ENCODE measurements at places on chromosomes 3 and 15. TPM values are rescaled to one million over a fixed set of nuclear protein-coding genes. Genes with fewer than 3 reads are reported as not detected.

DNA sequence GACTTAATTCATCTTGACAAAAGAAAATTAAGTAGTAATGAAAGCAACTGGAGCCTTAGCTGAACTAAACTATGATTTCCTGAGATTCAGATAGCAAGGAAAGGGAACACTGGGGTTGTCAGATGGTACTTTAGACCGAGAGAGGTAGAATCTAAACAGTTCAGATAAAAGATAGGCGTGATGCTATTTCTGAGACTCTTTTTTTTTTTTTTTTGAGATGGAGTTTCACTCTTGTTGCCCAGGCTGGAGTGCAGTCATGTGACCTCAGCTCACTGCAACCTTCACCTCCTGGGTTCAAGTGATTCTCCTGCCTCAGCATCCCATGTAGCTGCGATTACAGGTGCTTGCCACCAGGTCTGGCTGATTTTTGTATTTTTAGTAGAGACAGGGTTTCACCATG lies 279.9 kb upstream of the UMPS start:
- no peak for DNase-seq

The CCR9 gene
- total RNA-seq: not detected

GRCh38 chr3:116905794-116906193 lies 196.2 kb downstream of the TUSC7 start:
- no peak for DNase-seq

The CYP1A1 gene
- total RNA-seq: 0.80 TPM

DNA sequence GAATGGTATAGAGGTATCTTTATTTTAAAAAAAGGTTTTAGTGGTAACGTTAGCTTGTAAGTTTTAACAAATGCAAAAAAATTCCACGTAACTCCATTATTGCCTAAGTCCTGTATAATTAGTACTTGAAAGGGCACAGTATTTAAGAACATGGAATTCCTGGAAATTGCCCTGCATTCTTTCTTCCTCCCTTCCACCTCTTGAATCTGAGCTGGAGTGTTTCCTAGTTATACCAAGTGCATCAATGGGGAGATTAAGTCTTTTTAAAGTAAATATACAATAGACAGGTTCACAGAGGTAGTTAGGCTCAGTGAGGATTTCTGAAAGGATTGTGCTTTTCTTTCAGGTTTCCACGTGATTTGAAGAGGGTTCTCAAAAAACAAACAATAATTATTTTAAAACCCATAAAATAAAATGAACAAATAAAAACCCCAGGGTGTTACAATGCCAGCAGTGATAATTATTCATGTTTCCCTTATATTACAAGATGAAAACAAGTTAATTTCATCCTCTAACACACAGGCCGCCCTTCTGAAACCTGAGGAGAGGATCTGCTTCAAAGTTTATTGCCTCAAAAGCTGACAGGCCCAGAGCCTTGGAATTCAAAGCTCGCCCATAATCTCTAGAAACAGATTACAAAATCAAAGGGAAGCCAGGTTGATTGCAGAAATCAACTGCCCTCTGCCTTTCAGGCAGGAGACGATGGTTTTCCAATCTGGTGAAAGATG lies 128.8 kb upstream of the LMOD3 start:
- no peak for DNase-seq
